ENCODE measurements at places on chromosomes 16 and 17.

DNA sequence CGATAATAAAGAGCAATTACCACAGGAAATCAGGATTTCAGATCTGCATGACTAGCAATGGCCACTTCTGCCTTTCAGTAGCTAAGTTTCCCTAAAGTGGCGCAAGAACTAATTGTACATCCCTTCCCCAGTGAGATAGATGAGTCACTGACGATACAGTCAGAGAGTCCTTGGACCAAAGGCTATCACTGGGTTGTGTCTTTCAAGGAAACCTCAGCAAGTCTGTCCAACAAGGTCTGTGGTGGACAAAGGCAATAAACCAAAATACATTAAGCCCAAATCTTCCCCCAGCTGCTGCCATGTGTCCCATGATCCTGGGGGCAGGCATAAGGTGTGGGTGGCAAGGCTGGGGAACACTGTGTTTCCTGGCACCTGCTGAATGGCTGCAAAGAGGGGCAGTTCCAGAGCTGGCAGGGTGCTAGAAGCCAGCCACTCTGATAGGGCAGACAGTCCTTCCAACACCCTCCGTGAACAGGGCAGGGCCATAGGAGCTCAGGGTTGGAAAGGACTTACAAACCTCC is 20.5 kb upstream of the MTMR4 start:
- peak; percentile 53 for DNase-seq

GRCh38 chr16:12123462-12123861 is 146.9 kb downstream of the SNX29 start:
- DNase-seq: no peak

DNA sequence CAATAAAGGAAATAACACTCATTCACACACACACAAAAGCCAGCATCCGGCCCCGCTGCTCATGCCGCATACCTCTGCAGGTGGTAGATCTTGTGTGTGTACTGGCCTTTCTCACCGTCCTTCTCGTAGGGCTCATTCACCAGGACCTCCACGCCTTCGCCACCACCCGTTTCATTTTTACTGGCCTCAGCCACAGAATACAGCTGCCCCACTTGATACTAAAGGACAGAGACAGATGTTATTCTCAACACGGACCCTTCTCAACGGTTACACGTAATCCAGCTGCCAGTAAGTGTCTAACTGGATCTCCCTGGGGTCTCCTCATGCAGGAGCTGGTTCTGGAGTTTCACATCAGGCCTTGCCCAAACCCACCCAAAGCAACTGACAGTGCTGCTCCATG is 9.7 kb downstream of the PITPNA start:
- no peak for DNase-seq

DNA sequence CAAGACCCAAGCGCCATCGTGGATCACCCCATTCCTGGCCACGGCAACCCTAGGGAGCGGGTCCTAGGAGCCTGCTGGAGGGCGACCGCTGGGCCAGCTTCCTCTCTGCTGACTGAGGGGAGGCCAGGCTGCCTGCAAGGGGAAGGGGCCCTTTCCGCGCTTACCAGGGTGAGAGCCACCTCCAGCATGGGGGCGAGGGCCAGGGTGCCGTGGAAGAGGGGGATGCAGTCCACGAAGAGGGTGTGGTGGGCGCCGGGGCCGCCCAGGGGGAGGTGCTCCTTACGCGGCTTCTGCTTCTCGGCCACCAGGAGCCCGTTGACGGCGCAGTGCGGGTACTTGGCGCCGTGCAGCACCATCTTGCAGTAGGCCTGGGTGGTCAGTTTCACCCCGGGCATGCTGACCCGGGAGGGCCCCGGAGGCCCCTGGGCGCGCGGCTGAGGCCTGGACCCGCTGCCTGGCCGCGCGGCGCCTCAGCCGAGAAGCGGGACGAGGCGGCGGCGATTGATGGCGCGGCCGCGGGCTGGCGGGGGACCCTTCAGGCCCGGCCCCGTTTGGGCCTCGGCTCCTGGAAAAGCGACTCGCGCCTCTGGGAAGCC is 345 bp downstream of the EMC8 start:
- DNase-seq: no peak

GRCh38 chr16:85176541-85177447 is 64.5 kb upstream of the CIBAR2 start:
- DNase-seq: no peak

DNA sequence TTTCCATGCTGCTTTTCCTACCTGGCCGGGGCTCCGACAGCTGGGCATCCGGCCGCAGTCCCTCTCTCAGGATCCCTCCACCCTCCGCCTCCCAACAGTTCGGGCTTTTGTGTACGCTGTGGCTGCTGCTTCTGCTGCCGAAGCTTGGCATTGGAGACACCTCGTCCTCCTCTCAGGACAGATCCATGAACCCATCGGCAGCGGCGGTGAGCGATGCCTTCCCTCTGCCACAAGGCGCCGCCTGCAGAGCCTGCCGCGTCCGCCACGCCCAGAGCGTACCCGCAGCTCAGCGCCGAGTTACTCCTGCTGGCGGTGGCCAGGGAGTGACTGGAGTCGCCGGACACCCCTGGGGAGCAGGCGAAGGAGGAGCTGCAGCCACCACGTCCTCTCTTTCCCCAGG is 2032.8 kb downstream of the TP53TG3F start:
- no peak for DNase-seq

- DNase-seq: no peak
Measured at GRCh38 chr17:13544765-13545164, 57.0 kb downstream of the HS3ST3A1 start.

DNA sequence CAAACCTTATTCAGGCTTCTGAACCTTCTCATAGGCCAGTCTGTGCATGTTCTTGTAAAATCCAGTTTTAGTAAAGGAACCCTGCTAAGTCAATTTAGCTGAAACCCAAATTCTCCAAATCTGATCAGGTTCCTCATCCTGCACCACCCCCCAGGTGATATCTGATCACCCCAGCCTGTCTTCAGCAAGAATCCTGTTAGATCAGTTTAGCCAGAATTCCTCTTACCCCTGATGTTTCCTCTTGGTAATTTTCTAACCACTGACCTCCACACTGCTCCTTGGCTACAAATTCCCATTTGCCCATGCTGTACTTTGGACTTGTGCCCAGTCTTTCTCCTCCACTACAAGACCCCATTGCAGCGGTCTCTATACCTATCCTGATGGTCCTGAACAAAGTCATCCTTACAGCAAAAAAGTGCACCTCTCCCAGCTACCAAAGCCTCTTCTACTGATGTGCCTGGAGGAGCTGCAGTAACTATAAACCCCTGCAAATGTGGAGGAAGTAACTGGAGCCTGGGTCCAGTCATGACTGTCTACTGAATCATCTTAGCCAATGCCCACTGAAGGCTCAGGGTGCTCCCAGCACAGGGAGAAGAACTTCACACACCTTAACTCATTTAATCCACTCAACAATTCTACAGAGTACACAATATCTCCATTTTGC is 23.8 kb downstream of the TEX14 start:
- peak; percentile 45 for DNase-seq

- DNase-seq: no peak
Measured at GRCh38 chr16:85056211-85056748, 28.7 kb downstream of the KIAA0513 start.

DNA sequence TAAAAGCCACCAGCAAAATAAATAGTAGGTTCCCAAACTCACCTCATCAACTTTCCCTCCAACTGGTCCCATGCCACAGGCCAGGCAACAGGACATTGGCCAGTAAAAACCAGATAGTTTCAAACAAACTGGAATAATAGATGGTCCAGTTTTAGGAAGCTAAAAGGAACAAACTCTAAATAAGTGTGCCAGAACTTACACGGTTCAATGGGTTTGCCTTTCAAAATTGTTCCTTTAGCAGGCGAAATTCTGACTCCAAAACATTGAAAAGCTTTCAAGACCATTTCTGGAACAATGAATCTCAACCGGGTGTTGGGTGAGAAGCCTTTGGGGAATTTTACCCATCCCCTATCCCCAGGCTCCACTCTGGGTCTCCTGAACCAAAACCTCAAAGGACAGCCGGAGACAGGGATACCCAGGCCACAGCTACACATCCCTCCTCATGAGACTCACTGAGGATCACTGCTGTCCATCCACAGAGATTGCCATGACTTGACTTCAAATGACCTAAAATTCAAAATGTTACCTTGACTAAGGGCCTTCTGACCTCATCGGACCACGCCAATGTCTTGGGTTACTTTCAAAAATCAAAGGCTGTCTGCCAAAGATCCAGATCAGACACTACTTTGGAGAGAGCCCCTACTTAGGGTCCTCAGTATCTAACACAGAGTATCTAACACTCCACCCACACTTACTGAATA is 13.0 kb downstream of the AXIN2 start:
- DNase-seq: no peak

- no peak for DNase-seq
Measured at GRCh38 chr17:66929591-66929990, 34.9 kb upstream of the CACNG4 start.

- DNase-seq: no peak
Measured at GRCh38 chr17:77266213-77266612, 125.4 kb downstream of the SEC14L1 start.

- no peak for DNase-seq
Measured at GRCh38 chr16:57730771-57731730, 4.5 kb upstream of the KATNB1 start.

DNA sequence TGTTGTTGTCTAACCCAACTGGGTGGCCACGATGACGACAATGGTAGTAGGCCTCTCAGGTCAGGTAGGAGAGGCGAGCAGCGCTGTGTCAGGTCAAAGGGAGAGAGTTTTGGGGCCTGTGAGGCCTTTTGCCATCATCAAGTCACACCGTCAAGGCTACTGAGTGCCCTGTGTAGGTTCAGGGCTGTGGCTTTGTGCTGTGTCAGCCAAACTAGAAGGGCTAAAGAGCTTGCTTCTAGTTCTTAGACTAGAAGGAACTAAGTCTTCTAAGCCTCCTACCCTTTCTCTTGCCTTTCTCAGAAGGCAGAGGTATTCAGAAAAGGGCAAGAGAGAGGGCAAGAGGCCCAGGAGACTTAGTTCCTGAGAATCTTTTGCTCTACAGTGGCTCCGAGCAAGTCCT is 25.0 kb upstream of the EFCAB13 start:
- DNase-seq: no peak

- DNase-seq: no peak
Measured at GRCh38 chr17:7464081-7464480, 15.3 kb downstream of the ZBTB4 start.

- DNase-seq: no peak
Measured at GRCh38 chr17:71959154-71959553, 161.7 kb upstream of the SOX9 start.

GRCh38 chr17:1365445-1366039 is 34.5 kb downstream of the YWHAE start:
- DNase-seq: peak; percentile 75

DNA sequence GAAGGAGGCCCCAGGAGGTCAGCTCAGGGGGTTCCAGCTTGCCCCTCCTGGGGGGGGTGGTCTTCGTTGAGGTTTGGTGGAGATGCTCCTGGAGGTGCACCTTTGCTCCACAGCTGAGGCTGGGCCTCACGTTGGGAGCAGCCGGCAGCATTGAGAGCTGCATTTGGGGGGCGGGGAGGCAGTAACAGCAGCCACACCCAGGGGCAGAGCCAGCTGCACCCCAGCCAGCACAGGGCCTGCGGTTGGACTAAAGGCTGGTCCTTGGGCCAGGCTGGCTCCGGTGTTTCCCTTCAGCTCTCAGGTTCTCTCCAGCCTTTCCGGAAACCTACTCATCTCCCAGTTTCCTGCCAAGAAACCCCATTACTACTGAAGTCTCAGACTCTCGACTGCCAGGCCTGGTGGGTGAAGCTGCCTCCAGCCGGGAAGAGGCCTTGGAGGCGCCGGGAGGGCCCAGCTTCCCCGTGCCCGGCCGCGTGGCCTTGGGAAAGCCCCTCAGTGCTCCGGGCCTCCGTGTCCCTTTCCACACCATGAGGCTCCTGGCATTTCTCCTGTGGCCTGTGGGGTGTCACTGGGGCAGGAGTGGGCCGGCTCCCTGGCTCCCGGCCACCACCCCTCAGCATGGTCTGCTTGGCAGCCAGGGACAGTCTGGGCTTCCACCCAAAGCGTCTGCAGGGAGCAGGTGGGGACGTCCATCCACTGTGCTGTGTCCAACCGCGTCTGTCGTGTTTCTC is 14.0 kb upstream of the BAIAP2 start:
- DNase-seq: no peak

- DNase-seq: peak; percentile 95
Measured at GRCh38 chr17:59842901-59843652, 49.7 kb downstream of the TUBD1 start.

GRCh38 chr16:27927266-27927901 is 136.1 kb downstream of the GSG1L start:
- DNase-seq: no peak

- no peak for DNase-seq
Measured at GRCh38 chr16:81873206-81873605, 94.1 kb downstream of the PLCG2 start.
